ENCODE measurements at places on chromosomes 4 and X.

- no peak for DNase-seq
These were observed 18.8 kb upstream of the TMEM131L start for GRCh38 chr4:153447175-153447905.

DNA sequence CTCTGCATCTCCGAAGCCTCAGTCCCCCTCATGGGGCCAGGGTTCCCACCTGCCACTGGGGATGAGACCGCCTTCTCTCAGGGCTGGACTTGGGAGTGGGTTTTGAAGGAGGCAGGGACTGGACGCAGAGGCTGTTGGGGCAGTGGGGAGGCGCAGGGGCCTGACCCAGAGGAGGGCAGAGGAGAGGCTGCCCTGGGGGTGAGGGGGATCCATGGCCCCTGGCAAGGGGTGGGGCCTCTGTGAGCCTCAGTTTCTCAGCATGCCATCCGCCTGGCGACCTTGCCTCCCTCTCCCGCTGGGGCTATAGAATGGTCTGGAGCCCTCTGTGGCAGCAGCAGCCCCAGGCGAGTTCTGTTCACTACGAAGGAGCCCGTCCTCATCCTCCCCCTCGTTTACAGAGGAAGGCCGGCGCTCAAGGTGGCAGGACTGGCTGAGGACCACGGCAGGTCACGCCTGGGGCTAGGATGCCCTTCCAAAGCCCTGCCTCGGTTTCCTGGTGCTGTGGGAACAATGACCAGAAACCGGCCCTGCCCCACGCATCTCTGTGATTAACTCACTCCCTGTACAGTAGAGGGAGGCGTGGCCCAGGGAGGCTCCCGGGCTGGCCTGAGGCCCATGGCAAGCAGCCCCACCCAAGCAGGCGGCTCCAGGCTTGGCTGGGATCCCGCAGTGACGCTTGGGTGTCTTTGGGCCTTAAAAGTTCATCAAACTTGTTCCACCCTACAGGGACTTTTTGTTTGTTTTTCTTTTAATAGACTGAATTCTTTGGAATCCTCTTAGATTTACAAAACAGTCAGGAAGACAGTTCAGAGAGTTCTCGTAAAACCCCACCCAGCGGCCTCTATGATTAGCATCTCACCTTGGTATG lies 16.0 kb upstream of the SH3TC1 start:
- peak; percentile 86 for DNase-seq

GRCh38 chr4:95869961-95870500 lies 30.1 kb downstream of the PDHA2 start:
- DNase-seq = no peak

- no peak for DNase-seq
These were observed 506.6 kb downstream of the SH3BGRL start for GRCh38 chrX:81708487-81708886.

GRCh38 chrX:111649638-111650037 lies 31.3 kb upstream of the ALG13 start:
- no peak for DNase-seq

- DNase-seq = no peak
These were observed 3.3 kb upstream of the ERAS start for GRCh38 chrX:48823053-48823452.

DNA sequence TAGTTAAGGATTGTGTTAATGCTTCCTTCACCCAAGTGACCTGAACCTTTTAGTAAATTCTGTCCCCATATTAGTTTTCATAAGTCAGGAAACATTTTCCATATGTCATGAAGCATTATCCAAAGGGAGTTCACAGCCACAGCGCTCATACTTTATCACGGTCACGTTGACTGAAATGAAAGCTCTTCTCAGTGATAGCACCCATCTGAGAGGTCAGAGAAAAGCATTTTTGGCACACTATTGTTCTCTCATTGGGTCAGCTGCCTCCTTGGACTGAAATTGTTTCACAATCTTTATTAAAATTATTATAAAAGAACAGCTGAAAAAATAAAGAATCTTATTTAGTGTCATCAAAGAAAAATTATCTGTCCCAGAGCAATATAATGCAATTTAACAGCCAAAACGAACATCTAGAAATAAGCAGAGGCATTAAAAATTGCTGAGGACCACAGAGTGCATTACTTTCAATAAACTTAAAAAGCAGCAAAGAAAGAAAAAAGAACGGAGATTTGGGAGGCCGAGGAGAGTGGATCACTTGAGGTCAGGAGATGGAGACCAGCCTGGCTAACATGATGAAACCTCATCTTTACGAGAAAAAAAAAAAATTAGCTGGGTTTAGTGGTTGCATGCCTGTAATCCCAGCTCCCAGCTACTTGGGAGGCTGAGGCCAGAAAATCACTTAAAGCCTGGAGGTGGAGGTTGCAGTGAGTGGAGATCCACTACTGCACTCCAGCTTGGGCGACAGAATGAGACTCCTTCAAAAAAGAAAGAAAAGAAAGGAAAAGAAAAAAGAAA lies 680.8 kb upstream of the FAM241A start:
- DNase-seq = no peak

Data from HTR-8/SVneo (cell line).